ENCODE measurements at places on chromosomes 3 and 15.

GRCh38 chr3:173008978-173009377, 132.1 kb downstream of the SPATA16 start:
- no peak for DNase-seq

GRCh38 chr3:124453189-124453588, 277.1 kb upstream of the UMPS start:
- no peak for DNase-seq

- no peak for DNase-seq
Observed at GRCh38 chr3:190013943-190014924, 106.5 kb downstream of the P3H2 start.

DNA sequence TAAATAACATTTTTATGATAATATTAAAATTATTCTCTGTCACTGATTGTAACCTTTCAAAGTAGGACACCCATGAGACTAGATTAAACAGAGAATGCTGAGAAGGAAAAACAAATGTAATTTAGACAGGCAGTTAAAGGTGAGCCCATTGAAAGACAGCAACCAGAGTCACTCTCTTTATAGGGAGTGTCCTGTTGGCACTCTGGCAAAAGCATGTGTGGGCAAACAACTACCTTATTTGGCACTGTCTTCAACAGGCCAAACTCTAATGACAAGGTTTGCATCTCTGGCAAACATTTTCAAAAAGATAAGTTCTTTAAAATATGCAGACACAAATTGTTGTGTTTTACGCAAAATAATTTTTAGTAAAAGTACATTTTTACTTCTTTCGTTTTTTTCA, 29.8 kb downstream of the NFKBIZ start:
- no peak for DNase-seq

DNA sequence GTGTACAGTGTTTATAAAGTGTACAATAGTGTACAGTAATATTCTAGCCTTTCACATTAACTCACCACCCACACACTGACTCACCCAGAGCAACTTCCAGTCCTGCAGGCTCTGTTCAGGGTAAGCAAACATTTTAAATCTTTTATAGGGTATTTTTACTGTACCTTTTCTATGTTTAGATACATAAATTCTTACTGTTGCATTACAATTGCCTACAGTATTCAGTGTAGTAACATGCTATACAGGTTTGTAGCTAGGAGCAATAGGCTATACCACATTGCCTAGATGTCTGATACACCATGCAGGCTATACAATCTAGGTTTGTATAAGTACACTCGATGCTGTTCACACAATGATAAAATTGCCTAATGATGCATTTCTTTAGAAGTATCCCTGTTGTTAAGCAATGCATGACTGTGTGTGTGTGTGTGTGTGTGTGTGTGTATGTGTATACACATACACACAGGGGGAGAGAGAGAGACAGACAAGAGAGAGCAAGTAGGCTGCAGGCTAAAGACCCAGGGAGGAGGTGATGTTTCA, 72.5 kb upstream of the PRR23C start:
- DNase-seq = no peak

GRCh38 chr3:98521897-98522543, 682 bp downstream of the CLDND1 start:
- no peak for DNase-seq

DNA sequence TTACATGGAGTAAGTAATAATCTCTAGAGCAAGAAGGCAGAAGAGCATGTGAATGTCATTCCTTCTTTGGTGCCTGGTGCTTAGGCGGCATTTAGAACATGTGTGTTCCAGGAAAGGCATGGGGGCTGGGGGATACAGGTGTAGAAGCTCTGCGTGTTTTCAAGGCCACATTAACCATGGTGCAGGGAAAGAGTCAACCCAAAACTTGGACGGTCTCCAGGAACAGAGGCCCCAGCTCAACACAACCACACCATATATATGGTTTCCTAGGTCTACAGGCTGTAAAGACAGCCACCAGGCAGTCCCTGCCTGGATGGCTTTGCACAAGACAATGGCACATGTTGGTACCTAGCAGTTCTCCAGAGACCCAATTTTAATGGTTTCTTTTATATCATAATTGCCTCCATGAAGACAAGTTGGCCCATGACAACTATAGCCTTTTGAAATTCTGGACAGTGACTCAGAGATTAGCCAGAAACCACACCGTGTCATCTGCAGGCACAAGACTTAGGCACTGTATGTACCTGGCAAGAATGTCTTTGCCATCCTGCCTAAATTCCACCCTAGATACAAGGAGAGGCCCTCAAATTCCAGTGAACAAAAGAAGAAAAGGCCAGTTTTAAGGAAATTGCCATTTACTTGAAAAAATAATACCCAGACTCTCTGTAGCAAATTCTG, 25.0 kb upstream of the DGKG start:
- DNase-seq = no peak

DNA sequence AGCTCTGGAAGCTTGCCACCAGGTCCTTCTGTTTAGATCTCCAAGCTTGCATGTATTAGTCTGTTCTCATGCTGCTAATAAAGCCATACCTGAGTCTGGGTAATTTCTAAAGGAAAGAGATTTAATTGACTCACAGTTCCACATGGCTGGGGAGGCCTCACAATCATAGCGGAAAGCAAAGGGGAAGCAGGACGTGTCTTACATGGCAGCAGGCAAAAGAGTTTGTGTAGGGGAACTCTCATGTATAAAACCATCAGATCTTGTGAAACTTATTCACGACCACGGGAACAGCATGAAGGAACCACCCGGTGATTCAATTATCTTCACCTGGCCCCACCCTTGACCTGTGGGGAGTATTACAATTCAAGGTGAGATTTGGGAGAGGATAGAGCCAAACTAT, 147.0 kb upstream of the PROK2 start:
- DNase-seq = no peak
